ENCODE measurements at places on chromosomes 3 and 15. TPM values are rescaled to one million over a fixed set of nuclear protein-coding genes. Genes with fewer than 3 reads are reported as not detected.

The PLIN1 gene
- 0.14 TPM for total RNA-seq

The CAMP gene
- total RNA-seq: not detected

The SLC28A1 gene
- not detected for total RNA-seq

The LZTFL1 gene
- 15.4 TPM for total RNA-seq

The WDR48 gene
- total RNA-seq: 31.6 TPM

The CLDN11 gene
- total RNA-seq: 563 TPM

The NMB gene
- total RNA-seq: 1.8 TPM

The C3orf49 gene
- not detected for total RNA-seq

The TLR9 gene
- under 0.01 TPM for total RNA-seq

The CACNA1D gene
- total RNA-seq: 0.14 TPM

The CSTA gene
- 8.0 TPM for total RNA-seq

The BBX gene
- total RNA-seq: 52.9 TPM

The GOLGA8R gene
- total RNA-seq: 2.1 TPM

The CCDC9B gene
- 13.8 TPM for total RNA-seq

The LTF gene
- total RNA-seq: 0.14 TPM

The RFC4 gene
- total RNA-seq: 10.1 TPM

The SLC25A20 gene
- 19.5 TPM for total RNA-seq

The ZBTB47 gene
- total RNA-seq: 21.5 TPM

The CHL1 gene
- total RNA-seq: 2.6 TPM

The VGLL3 gene
- total RNA-seq: 33.4 TPM

The TBC1D21 gene
- not detected for total RNA-seq

The MASP1 gene
- total RNA-seq: 319 TPM

The KNL1 gene
- total RNA-seq: 1.3 TPM

The CCNL1 gene
- total RNA-seq: 173 TPM

The SEMA5B gene
- not detected for total RNA-seq

The CCRL2 gene
- total RNA-seq: 0.09 TPM

The CX3CR1 gene
- not detected for total RNA-seq

The TTC23 gene
- total RNA-seq: 26.5 TPM

The EHHADH gene
- 3.4 TPM for total RNA-seq

The CPLX3 gene
- not detected for total RNA-seq

The SH3GL3 gene
- total RNA-seq: 0.18 TPM

The NANOGP8 gene
- not detected for total RNA-seq

The RASGRF1 gene
- total RNA-seq: under 0.01 TPM

The ULK4 gene
- total RNA-seq: 7.8 TPM

The ZNF80 gene
- not detected for total RNA-seq

The HAPLN3 gene
- 4.7 TPM for total RNA-seq

The ALPK3 gene
- total RNA-seq: under 0.01 TPM

The ARGFX gene
- total RNA-seq: not detected

The EXD1 gene
- total RNA-seq: not detected

The OR5K2 gene
- not detected for total RNA-seq

The C3orf80 gene
- 8.0 TPM for total RNA-seq

The CLSTN2 gene
- total RNA-seq: 0.14 TPM

The IGDCC3 gene
- total RNA-seq: not detected

The ASB14 gene
- not detected for total RNA-seq

The HTR3E gene
- total RNA-seq: not detected

The SUSD5 gene
- 3.6 TPM for total RNA-seq

The ABHD10 gene
- 39.1 TPM for total RNA-seq

The MITF gene
- total RNA-seq: 24.0 TPM

The LYZL4 gene
- not detected for total RNA-seq

The CELF6 gene
- under 0.01 TPM for total RNA-seq

The ARPIN gene
- 9.8 TPM for total RNA-seq

The B3GALNT1 gene
- 10.6 TPM for total RNA-seq
